ENCODE measurements at places on chromosomes 3 and 15.

DNA sequence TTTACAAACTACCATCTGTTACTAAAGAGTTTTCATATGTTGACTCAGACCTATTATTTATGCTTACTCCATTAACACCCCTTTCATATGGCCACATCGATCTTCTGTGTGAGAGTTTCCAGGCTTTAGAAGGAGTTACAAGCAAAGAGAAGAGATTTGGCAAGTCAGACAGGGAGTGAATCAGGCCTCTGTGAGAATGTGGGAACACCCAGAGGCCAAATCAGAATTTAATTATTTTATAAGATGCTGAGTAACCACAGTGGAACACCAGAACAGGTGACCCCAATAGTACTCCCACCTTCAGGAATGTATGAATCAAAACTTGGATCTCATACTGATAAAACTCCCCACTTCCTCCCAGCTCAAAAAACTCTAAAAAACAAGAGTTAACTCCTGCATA, 42.0 kb downstream of the IFT57 start:
- no peak for DNase-seq

- DNase-seq, result no peak
These were observed 378.7 kb upstream of the TGFBR2 start for GRCh38 chr3:30227571-30228301.

- no peak for DNase-seq
These were observed 20.7 kb downstream of the TRPM7 start for GRCh38 chr15:50665938-50666337.

- no peak for DNase-seq
These were observed 19.8 kb downstream of the IL1RAP start for GRCh38 chr3:190533511-190534281.

GRCh38 chr3:1400571-1400970, 307.7 kb downstream of the CNTN6 start:
- no peak for DNase-seq

GRCh38 chr15:25793354-25794050, 69.6 kb downstream of the ATP10A start:
- peak; percentile 28 for DNase-seq

GRCh38 chr3:184240384-184241140, 8.2 kb downstream of the ALG3 start:
- no peak for DNase-seq

DNA sequence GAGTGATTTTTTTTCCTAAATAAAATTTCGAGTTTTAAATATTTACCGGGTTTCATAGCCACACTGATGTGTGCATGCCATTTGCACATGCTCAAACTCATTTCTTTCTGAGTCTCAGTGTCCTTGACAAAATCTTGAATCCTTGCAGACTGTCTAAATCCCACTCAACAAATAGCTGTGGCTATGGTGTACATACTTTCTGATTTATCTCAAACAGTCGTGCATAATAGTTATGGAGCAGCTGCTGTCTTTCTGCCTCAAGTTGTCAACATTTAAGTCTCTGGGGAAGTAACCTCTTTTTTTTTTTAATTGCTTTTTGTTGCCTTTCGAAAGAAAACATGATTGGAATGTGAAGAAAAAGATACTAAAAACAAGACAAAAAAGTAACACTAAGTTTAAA, 52.8 kb upstream of the UTS2B start:
- no peak for DNase-seq

DNA sequence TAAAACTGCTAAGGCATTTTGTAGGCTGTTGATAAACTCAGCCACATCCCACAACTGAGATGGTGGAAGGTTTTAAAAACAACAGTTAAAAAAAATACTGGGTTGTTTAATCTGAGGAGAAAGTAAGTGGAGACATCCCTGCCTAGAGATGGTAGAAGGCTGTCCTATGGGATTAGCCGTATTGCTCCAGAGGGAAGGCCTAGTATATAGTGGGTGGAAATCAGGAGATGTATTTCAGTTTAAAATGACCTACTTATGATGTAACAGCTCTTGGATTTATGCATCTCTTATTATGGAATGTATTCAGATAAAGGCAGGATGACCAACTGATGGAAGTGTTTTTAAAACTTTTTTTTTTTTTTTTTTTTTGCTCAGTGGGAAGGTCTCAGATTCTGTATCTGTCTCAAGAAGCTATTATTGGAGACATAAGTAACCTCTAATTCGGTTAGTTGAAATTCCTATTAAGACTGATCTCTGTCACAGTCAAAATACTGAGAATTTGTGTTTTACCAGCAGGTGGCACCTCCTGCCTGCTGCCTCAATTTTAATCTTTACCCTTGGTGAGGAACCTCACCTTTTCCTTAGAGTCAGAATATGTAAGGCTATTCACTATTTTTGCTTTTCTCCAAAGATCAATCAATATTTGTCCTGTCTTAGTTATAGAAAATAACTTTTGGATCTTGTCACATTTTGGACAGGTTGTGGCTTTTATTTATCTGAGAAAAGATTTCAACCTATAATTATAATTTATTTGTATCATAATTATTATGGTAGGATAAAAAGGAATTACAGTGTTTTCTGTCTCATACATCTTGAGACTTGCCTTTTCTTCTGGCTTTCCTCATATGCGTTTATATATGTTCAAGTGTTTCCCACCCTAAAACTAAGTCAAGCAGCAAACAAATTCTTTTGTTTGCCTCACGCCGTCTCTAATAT, 63.0 kb downstream of the VPS8 start:
- DNase-seq, result no peak

- no peak for DNase-seq
These were observed 41.4 kb upstream of the VEPH1 start for GRCh38 chr3:157544501-157545130.

DNA sequence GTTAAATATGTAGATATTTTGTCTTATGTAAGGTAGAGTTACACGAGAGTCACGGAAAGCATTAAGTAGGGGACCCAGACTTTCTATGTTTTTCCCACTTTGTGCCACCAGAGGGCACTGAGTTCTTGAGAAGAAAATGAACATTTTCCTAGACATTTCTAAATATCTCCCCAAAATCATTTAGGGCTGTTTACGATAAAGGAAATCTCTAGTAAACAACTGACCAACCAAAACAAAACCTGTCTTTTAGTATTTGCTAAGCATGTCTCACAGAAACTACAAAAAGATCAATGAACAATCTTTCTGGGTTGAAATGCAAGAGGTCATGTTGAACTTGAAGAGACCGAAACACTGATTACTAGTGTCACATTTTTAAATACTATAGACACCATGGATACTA, 16.1 kb downstream of the POU1F1 start:
- DNase-seq, result peak; percentile 1

DNA sequence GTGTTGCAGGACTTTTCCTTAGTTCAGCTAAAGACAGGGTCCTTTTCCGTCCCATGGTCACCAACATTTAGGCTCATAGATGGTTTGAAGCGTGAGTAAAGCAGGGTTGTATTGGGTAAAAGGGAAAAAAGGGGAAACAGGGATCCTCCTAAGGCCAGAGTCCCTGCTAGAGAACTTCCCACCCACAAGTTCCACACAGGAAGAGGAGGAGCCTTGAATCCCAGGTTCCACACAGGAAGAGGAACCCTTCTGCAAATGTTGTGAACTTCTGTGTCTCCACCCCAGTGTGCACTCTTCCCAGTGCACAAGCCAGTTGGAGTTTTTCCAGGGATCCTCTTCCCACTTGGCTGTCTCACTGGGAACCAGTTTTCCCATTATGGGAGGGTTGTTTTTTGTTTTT, 27.6 kb upstream of the ATP8B4 start:
- DNase-seq, result no peak

- no peak for DNase-seq
These were observed 59.3 kb upstream of the ABHD10 start for GRCh38 chr3:111919370-111920065.

DNA sequence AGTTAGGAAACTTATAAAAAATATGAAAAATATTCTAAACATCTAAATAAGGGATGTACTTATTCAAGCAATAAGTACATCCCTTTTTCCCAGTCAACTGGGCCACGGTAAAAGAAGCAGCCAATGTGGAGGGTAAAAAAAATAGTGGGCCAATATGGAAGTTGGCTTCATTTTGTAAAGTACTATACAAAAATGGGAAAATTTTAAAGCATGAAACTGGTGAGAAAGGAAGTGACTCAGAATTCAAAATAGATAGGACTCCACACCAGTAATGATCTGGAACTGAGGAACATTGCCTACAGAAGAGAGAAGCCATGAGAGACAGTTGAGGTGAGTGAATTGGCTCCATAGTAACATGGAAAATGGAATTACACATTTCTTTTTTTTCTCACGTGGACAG, 108.9 kb downstream of the FNDC3B start:
- no peak for DNase-seq

DNA sequence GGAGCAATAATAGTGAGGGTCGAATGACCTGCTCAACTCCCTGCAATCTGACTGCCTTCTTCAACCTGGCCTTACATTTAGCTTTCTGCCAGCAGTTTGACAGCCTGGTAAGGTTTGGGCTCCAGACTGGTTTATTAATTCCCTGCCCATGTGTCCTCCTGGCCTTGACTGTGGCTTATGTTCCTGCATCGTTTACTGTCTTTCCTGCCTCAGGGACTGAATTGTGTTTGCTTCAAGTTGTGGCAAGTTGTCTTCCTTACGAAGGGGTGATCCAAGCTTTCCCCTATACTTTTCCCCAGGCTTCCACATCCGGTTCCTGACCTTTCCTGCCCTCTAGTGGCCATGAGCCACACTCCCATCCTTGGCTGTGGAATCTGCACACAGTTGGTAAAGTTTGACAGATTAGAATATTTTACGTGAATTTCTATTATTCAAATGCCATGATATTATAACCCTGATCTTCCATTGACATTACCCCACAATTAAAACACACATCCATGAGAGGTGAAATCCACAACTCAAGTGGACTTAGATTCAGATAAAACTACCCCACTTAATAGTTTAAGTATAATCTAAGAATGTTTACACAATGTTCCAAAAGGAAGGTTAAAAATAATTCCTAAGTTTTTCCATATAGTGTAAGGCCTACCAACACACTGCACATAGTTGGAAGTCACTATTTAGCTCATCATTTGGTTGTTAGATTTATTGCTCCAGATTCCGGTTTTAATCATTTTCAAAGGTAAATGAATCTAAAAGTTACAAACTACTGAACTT, 95.7 kb downstream of the NEDD4 start:
- DNase-seq, result peak; percentile 10

DNA sequence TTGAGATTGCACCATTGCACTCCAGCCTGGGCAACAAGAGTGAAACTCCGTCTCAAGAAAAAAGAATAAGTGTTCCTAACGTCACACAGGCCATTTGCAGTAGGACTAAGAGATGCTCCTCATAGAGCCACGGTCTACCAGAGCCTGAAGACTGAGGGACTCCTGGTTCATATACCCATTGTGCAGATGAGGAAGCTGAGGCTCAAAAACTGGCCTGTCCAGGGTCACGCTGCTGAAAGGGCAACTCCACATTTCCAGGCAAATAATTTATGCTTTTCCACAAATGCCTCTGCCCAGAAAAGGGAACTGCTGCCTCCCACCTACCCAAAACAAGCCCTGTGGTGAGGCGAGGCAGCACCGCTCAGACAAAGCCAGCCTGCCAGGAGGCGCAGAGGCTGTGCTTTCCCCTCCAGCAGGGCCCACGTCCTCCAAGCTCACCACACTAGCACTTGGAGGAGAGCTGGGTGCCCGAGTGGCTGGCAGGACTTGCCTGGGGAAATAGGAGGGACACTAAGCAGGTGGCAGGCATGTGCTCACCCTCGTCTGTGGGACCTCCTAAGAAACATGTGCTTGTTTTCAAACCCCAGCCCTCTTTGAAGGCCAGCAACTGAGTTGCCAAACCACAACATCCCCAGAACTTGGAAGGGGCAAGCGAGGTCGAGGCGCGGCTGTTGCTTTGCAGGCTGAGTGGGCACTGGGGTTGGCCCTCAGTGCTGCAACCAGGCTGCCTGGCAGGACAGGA, 195.6 kb downstream of the XXYLT1 start:
- DNase-seq, result no peak

- DNase-seq, result no peak
These were observed 546.9 kb upstream of the CCDC54 start for GRCh38 chr3:106830334-106830733.

DNA sequence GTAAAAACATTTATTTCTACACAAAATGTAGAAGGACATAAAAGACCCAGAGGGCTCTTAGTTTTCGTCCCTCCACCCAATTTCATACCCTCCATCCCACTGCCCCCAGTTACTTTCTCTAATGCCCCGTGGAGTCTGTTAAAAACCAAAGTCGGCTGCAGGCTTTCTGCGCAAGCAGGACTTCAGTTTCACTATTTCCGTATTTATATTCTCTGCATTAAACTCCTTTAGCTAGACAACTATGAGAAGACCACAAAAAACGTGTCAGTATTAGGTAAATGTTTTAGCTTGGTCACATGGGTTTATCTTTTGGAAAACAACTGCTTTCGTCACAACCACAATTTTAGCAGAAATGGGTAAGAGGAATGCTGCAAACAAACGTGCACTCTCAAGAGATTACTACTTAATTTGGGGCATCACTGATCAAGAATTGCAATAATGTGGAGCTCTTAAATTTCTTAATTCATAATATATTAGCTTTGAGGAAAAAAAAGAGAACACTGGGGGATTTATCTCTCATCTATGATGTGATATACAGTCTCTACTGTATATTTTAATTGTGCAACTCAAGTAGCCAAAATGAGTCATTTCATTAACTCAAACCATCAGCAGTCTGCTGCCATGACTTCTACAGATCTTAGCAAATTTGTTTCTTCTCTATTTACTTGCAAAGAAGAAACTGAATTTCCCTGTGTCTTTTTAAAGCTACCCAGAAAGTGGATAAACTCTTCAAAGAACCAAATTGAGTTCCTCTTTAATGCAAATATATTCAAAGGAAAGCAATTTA, 740 bp upstream of the NSMCE3 start:
- peak; percentile 8 for DNase-seq

DNA sequence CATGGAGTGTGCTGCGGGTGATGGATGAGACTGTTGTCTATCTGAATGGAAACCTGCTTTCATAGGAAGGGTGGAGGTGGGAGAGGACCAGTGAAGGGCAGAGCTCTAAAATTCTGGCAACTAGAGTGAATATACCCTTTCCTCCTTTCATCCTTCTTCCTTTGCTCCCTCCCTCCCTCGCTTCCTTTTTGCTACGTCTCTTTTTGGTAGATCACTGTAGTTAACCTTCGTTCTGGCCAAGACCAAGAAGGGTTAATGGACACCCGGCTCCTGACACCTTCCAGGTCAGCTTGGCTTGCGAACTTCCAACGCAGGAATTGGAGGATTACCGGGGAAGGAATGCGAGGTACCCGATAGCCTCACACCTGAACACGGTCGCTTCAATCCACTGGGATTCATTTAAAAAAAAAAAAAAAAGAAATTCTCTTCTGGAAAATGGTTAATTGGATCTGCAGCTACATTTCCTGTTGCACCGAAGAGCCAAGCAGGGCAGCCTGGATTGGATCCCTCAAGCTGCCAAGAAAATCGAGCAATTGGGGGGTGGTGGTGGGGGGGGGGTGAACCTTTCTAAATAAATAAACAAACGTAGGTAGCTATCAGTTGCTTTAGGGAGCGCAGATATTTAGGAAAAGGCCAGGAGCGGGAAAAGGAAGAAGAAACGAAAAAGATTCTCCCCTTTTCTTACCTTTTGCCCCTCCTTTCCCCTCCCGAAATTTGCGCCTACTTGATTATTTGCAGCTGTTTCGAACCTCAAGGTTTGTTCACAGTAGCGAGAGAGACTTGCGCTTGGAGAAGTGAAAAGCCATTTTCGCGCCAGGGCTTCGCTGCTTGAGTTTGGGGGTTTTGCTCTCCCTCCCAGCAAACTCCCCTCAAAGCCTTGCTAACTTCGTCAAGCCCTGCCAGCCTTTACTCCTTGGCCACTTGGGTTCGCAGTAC, 9.5 kb upstream of the NR2F2 start:
- DNase-seq, result no peak

Measured in GM19239 (cell line).